ENCODE measurements at places on chromosomes 1 and 21. TPM values are rescaled to one million over a fixed set of nuclear protein-coding genes. Genes with fewer than 3 reads are reported as not detected.
A peak's percentile ranks its signal among the peaks of the same experiment; 100 is the strongest.

Gene CFAP45
- 0.82 TPM for total RNA-seq

DNA sequence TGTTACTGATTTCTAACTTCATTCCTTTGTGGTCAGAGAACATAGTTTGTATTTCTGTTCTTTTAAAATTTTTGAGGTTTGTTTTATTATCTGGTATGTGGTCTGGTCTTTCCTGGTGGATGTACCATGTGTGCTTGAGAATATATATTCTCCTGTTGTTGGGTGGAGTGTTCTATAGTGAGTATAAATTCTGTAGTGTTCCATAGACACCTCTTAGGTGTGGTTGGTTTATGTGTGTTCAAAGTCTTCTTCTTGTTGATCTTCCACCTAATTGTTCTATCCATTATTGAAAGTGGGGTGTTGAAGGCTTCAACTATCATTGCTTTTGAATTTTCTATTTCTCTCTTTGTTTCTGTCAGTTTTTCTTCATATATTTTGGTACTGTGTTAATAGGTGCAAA lies 20.1 kb downstream of the PPP2R5A start:
- no peak for DNase-seq

DNA sequence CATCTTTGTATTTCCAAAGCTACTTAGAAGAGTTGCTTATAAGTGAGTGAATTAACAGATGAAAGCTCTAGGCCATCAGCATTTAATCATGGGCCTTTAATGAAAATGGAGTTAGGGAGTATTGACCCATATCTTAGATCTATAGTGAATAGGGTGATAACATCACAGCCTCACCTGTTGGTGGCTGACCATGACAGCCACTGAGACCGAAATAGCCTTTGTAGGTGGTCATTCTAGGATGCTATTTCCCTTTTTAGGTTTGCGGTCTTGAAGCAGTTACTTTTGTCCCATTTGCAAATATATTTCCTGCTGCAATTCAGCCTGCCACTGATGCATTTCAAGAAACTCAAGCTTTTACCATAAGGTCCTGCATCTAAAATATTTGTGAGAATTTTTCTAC lies 410.1 kb upstream of the LYPLAL1 start:
- DNase-seq: no peak

DNA sequence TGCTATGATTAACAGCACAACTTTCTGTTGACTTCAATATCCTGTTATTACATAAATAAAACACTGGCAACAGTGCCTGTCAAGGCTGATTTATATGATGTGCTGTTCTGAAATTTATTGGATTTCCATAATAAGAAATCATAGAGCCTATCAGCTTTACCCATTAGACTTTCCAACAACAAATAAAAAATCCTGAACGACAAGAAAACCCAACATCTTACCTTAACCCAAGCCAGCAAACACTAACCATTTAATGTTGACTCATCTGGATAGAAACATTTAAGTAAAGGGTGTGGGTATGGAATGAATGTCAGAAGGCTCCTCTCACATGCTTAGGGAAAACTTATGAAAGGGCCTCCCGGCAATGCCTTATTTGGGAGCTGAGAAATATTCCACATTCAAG lies 165.1 kb downstream of the SLC45A1 start:
- peak; percentile 14 for DNase-seq

DNA sequence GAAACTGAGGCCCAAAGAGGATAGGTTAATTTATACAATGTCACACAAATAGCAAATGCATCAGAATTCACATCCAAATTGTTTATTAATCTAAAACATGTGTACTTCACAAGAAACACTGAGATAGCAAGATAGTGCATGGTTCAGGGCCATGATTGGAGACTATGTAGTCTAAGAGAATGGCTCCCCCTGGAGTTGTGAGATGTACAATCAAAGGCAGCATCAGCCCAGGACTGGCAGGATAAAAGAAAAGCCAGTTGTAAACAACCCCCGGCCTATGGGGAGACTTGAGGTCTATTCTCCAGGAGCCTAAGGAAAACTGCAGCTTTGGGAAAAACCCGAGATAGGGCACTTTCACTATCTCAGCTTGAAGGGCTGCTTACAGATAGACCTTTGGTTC lies 511.0 kb downstream of the OMA1 start:
- no peak for DNase-seq

- no peak for DNase-seq
Observed at GRCh38 chr1:171881442-171881841, 40.1 kb downstream of the DNM3 start.

Gene IVL
- 0.50 TPM for total RNA-seq
